ENCODE measurements at places on chromosomes 3 and 15. TPM values are rescaled to one million over a fixed set of nuclear protein-coding genes. Genes with fewer than 3 reads are reported as not detected.
A peak's percentile ranks its signal among the peaks of the same experiment; 100 is the strongest.

CYP8B1 gene
- polyA plus RNA-seq: not detected

CYP19A1 gene
- 1.2 TPM for polyA plus RNA-seq

RARB gene
- 0.11 TPM for polyA plus RNA-seq

FMN1 gene
- 1.4 TPM for polyA plus RNA-seq

EIF4E3 gene
- polyA plus RNA-seq: 0.79 TPM

C3orf70 gene
- not detected for polyA plus RNA-seq

USF3 gene
- polyA plus RNA-seq: 3.8 TPM

GRCh38 chr3:10647376-10647775 is 142.0 kb upstream of the ATP2B2 start:
- no peaks in the 10 kb centered on the region for H3K36me3 ChIP-seq
- H3K4me1 ChIP-seq: no peaks in the 10 kb centered on the region
- no peaks in the 10 kb centered on the region for H3K27me3 ChIP-seq
- H3K4me3 ChIP-seq: no peak overlapping the region

DNA sequence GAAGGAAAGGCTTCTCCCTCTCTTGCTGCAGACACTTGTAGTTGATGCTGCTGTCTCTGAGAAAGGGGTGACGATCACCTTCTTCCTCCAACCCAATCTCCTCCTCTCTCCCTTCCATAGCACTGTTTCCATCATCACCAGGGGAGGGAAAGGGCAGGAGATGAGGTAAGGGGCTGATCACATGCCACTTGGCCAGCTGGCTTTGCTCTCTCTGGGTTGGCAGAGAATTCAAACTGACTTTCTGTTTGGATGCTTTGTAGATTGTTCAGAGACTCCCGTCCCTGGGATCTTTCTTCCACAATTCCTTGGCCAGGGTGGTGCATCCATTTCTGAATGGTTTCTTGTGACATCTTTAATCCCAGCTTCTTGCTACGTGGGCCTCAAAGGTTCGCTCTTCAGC is 43.2 kb upstream of the ZNF148 start:
- no peak overlapping the region for H3K4me3 ChIP-seq
- H3K27ac ChIP-seq: no peak overlapping the region
- DNase-seq: peak; percentile 39
- H3K4me1 ChIP-seq: no peaks in the 10 kb centered on the region
- H3K36me3 ChIP-seq: no peaks in the 10 kb centered on the region

GRCh38 chr3:99049164-99049563 is 147.7 kb upstream of the DCBLD2 start:
- no peak for DNase-seq
- no peaks in the 10 kb centered on the region for H3K36me3 ChIP-seq
- H3K27ac ChIP-seq: no peak overlapping the region
- H3K4me1 ChIP-seq: no peaks in the 10 kb centered on the region
- H3K4me3 ChIP-seq: no peak overlapping the region
- H3K27me3 ChIP-seq: no peaks in the 10 kb centered on the region

GRCh38 chr3:57261929-57262328 is 30.6 kb downstream of the ASB14 start:
- no peak for DNase-seq
- no peak overlapping the region for H3K27ac ChIP-seq
- H3K4me3 ChIP-seq: no peak overlapping the region
- H3K36me3 ChIP-seq: peaks cover 65% of the 10 kb centered on the region
- no peaks in the 10 kb centered on the region for H3K27me3 ChIP-seq
- no peaks in the 10 kb centered on the region for H3K4me1 ChIP-seq

- peak; percentile 9 for DNase-seq
- H3K4me3 ChIP-seq: no peak overlapping the region
- no peaks in the 10 kb centered on the region for H3K27me3 ChIP-seq
- no peaks in the 10 kb centered on the region for H3K4me1 ChIP-seq
- no peaks in the 10 kb centered on the region for H3K36me3 ChIP-seq
Observed at GRCh38 chr3:182259579-182259978, 533.7 kb upstream of the ATP11B start.

GRCh38 chr3:10505050-10505790 is at the start of gene ATP2B2:
ATP2B2 (minus strand) TSS chr3:10505586; CDS start chr3:10449543, 56,043 bp downstream.
- no peak within 1 kb of the TSS for H3K4me3 ChIP-seq
- peaks cover 21% of the 10 kb centered on the region for H3K27me3 ChIP-seq
- no peaks in the 10 kb centered on the region for H3K36me3 ChIP-seq
- no peaks in the 10 kb centered on the region for H3K4me1 ChIP-seq

GRCh38 chr3:13391308-13391707 is 28.8 kb downstream of the NUP210 start:
- DNase-seq: no peak
- no peak overlapping the region for H3K4me3 ChIP-seq
- peaks cover 32% of the 10 kb centered on the region for H3K27me3 ChIP-seq

DNA sequence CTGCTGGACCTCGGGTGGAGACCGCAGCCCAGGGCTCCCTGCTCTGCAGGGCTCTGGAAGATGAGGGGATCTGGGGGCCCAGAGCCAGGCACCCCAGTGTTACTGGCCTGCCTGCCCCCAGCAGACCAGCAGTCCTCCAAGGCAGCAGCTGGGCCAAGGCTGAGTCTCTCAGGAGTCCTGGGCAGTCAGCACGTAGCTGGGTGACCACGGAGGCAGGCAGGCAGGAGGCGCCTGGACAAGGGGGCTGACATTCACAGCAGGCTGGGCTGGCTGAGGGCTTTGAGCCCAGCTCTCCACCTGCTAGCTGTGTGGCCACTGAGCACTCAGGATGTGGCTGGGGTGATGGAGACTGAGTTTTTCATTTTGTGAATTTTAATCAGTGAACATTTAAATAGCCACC is 67.9 kb downstream of the IQSEC1 start:
- no peak overlapping the region for H3K27ac ChIP-seq
- no peaks in the 10 kb centered on the region for H3K36me3 ChIP-seq
- peaks cover 10% of the 10 kb centered on the region for H3K27me3 ChIP-seq
- no peaks in the 10 kb centered on the region for H3K4me1 ChIP-seq
- no peak overlapping the region for H3K4me3 ChIP-seq

DNA sequence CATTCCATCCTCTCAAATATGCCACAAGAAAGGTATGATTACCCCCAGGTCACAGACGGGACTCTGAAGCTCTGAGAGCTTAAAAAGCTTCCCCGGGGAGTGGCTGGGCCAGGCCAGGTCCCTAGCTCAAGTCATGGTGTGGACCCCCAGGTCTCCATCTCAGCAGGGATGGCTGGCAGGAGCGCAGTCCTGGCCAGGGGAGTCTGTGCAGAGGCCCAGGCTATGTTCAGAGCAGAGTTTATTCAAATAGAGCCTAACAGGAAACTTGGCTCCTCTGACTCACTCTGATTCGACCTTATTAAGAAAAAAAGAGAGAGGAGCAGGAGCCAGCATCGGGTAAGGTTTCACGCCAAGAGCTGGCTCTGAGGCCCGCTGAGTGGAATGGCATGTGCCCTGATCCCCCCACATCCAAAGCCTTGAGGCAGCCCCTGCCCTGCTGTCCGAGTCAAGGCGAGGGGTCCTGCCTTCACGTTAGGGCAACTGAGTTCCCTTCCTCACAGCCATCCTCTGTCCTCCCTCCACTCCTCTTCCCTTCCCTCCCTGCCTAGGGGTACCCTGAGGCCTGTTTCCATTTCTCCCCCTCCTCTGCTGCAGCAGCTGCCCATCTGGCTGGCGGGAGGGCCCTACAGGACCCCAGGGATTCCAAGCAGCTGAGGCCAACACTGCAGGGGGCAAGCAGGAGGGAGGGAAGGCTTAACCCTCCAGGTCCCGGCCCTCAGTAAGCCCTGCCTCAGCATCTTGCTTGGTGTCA is 1.9 kb upstream of the LOXL1 start:
- peak overlapping the region; percentile 94 for H3K27ac ChIP-seq
- peak; percentile 95 for DNase-seq
- H3K27me3 ChIP-seq: no peaks in the 10 kb centered on the region
- peak overlapping the region; percentile 45 for H3K4me3 ChIP-seq
- H3K36me3 ChIP-seq: no peaks in the 10 kb centered on the region

DNA sequence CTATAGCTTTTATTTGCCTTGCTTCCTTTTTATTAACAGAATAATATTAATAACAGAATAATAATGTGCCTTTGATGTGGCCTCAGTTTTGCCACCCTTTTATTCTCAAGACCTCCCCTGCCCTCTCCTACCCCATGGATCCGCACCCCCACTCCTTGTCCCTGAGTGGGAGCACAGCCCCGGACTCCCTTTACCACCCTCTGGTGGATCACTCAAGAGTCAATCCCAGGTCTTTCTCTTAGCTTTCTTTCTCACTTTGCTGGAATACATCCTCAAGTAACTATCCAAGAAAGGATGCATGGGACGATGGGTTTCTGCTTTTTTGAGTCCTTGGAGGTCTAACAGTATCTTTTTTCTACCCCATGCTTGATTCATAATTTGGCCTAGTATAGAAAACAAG is 63.4 kb downstream of the KLF13 start:
- no peaks in the 10 kb centered on the region for H3K27me3 ChIP-seq
- peaks cover 18% of the 10 kb centered on the region for H3K4me1 ChIP-seq
- no peak overlapping the region for H3K4me3 ChIP-seq
- no peak overlapping the region for H3K27ac ChIP-seq
- H3K36me3 ChIP-seq: no peaks in the 10 kb centered on the region

- H3K27me3 ChIP-seq: no peaks in the 10 kb centered on the region
- no peak overlapping the region for H3K27ac ChIP-seq
- H3K4me1 ChIP-seq: peaks cover 17% of the 10 kb centered on the region
- H3K4me3 ChIP-seq: no peak overlapping the region
- peak; percentile 57 for DNase-seq
- no peaks in the 10 kb centered on the region for H3K36me3 ChIP-seq
Observed at GRCh38 chr3:188819939-188820338, 351.8 kb upstream of the TPRG1 start.

DNA sequence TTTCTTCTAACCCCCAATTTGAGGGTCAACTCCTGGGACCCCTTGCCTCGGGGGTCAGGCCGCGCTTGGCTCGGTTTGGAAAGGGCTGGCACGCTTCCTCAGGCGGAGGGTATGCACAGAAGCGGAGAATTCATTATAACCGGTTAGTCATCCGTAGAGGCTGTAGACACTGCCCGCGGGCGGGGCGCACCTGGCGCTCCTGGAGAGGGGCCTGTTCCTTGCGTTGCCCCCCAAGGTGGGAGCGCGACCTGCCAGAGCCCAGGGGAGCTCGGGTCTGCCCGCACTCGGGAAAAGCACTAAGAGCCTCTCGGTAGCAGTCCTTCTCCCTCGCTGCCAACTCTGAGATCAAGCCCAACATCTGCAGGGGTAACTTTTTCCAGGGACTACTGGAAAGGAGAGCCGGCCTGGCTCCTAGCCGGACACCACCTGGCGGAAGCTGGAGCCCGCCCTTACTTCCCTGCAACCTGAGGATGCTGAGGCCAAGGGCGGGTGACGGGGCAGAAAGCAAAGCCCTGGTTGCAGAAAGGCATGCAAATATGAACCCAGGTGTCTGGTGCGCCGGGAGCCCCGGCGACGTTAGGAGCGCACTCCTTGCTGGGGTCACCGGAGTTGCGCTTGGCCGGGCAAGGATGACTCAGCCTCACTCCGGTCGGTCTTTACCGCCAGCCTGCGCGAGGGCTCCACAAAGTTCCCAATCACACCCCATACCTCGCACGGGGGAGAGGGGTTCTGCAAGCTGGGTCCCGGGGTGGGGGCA is 1.5 kb upstream of the CACNA2D3 start:
- no peaks in the 10 kb centered on the region for H3K4me1 ChIP-seq

- H3K4me3 ChIP-seq: peak overlapping the region; percentile 83
- H3K4me1 ChIP-seq: peaks cover 22% of the 10 kb centered on the region
- no peaks in the 10 kb centered on the region for H3K36me3 ChIP-seq
- peak; percentile 50 for DNase-seq
- H3K27ac ChIP-seq: peak overlapping the region; percentile 76
- no peaks in the 10 kb centered on the region for H3K27me3 ChIP-seq
Observed at GRCh38 chr3:57757642-57758297, 1.7 kb downstream of the SLMAP start.

GRCh38 chr15:101536875-101537405 is 47.4 kb upstream of the PCSK6 start:
- no peak for DNase-seq
- H3K4me3 ChIP-seq: no peak overlapping the region
- H3K27me3 ChIP-seq: no peaks in the 10 kb centered on the region
- H3K36me3 ChIP-seq: no peaks in the 10 kb centered on the region
- no peaks in the 10 kb centered on the region for H3K4me1 ChIP-seq
- no peak overlapping the region for H3K27ac ChIP-seq

DNA sequence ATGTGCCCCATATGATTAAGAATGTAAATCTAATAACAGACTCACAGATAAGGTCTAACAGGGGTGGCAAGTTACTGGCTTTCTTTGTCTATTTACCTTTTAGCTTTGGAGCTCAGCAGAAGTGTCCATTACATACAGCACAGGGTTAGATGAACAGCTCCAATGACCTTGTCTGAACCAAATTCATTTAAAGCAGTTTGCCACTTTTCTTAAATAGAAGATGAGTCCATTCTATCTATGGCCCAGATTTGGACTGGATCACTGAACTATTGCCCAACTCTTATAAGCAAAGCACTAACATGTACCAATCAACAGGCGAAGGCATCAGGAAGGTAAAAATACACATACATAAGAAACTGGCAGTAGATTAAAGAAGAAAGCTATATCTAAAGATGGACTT is 214.4 kb downstream of the TIGIT start:
- peaks cover 42% of the 10 kb centered on the region for H3K4me1 ChIP-seq
- H3K36me3 ChIP-seq: no peaks in the 10 kb centered on the region
- H3K27ac ChIP-seq: no peak overlapping the region
- no peaks in the 10 kb centered on the region for H3K27me3 ChIP-seq

GRCh38 chr15:58999694-59000093 is 12.2 kb downstream of the RNF111 start:
- H3K27me3 ChIP-seq: no peaks in the 10 kb centered on the region
- H3K36me3 ChIP-seq: 0 out of 2 replicates have a peak, but pooled peaks cover 3% of the 10 kb centered on the region
- no peak overlapping the region for H3K4me3 ChIP-seq

DNA sequence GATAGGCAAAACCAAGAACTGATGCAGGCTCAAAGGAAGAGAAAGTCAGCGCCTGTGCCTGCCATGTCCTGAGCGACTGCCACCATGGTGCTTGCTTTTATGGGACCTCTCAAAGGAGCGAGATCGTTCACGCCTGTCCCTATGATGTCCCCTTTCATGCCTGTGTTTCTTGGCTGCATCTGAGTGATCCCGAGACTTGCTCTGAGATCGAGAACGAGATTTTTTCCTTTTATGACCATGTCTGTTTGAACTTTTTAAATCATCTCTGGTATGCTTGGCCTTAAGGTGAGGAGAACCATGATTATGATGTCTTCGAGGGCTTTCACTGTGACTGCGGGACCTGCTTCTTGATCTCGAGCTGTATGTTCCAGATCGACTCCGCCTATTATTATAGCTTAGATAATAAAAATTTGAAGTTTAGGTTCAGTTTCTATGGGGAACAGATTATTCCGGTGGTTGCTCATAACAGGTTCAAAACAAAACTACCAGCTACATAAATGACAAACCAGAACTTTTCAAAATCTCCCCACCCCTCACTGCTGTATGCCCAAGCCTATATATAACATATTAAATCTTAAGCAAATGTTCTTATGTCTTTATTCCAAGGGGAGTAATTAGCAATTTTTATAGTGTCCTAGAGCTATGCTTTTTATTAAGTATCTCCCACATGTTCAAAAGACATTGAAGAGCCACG is 11.6 kb downstream of the CCNL1 start:
- DNase-seq: no peak
- peaks cover 11% of the 10 kb centered on the region for H3K4me1 ChIP-seq
- H3K4me3 ChIP-seq: no peak overlapping the region
- peaks cover 96% of the 10 kb centered on the region for H3K36me3 ChIP-seq
